ENCODE measurements at places on chromosomes 1 and 21.

DNA sequence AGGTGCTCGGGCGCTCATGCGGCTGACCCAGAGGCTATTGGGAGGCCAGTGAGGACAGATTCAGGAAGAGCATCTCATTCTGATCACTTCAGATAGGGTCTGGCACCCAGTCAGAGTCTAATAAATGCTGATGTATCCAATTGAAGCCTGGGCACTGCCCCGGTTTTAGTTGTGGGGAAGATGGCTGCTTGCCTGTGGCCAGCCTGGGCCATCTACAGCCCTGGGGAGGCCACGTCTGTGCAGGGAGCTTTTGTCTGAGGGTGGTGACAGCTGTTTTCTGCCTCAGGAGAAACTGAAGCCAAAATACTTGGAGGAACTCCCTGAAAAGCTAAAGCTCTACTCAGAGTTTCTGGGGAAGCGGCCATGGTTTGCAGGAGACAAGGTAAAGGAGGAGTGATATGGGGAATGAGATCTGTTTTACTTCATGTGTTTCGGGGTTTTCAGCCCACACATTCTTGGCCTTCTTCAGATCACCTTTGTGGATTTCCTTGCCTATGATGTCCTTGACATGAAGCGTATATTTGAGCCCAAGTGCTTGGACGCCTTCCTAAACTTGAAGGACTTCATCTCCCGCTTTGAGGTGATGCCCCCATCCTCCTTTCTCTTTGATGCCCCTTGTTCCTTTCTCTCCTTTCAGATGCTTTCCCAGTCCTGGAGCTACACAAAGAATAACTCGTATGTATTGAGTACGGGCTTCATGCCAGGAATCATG, 2.8 kb downstream of the GSTM5 start:
- no peak for DNase-seq

DNA sequence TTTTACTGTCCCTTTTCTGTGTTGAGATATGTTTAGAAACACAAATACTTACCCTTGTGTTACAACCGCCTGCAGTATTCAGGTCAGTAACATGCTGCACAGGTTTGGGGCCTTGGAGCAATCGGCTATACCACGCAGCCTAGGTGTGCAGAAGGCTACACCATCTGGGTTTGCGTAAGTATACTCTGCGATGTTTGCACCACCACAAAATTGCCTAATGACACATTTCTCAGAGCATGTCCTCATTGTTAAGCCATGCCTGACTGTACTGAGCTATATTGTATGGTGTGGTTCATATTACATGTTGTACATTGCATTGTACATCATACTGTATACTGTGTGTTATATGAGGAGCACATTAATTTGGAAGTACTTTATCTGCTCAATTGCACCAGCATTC, 247.4 kb downstream of the RHOU start:
- no peak for DNase-seq

- DNase-seq, result peak; percentile 45
Measured at GRCh38 chr1:207579436-207579799, 65.5 kb upstream of the CR1L start.

DNA sequence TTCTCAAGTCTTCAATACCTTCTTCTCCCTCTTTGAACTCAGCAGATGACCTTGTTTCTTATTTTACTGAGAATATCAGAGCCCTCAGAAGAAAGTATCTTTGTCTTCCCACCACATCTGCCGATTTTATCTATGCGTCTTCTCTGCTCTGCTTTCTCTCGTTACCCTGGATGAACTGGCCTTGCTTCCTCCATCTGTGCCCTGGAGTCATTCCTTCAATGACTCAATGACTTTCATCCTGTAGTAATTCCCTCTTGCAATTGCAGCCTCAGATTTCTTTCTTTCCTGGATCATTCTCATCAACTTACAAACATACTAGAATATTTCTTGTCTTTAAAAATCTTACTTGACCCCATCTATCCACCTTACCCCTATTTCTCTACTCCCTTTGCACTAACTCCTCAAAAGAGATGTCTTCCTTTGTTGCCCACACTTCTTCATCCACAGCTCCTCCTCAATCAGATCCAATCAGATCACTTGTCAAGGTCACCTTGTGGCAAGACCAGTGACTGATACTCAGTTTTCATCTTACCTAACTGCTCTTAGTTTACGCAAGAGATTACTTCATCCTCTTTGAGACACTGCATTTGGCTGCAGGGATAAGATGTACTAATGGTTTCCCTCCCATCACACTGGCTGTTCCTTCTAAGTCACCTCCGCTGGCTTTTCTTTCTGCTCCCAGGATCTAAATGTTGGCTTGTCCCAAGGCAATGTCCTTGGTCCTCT, 8.2 kb upstream of the TGFBR3 start:
- no peak for DNase-seq

DNA sequence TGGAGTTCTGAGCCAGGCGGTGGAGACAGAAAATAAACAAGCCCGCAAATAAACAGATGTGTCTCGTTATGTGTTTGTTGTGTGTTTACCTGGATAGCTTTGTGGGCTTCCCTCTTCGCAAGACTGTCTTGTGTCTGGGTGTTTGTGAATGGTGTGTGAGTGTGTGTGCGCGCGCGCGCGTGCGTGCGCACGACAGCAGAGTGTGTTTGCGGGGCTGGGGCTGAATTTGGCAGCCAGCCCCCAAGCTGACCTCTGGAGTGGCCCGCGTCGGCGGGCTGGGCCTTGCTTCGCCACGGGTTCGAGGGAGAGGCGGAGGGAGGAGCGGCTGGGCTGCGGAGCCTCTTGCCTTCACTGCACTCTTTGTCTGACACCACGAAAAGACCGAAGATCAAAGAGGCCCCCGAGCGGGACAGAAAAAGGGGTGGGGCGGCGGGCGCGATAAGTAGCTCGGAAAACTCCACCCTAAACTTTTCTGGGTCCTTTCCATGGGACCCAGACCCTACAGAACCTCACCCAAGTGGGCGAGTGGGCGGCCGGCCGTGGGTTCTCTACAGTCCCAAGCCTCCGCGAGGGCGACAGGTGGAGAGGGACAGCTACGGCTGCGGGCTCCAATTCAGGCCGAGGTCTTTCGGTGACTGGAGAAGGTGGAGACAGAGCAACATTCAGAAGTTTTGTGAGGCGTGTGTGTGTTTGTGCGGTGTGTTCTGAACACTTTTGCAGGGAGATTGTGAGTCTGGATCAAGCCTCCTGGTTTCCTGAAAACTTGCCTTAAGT, 14.5 kb downstream of the PAX7 start:
- DNase-seq, result no peak

DNA sequence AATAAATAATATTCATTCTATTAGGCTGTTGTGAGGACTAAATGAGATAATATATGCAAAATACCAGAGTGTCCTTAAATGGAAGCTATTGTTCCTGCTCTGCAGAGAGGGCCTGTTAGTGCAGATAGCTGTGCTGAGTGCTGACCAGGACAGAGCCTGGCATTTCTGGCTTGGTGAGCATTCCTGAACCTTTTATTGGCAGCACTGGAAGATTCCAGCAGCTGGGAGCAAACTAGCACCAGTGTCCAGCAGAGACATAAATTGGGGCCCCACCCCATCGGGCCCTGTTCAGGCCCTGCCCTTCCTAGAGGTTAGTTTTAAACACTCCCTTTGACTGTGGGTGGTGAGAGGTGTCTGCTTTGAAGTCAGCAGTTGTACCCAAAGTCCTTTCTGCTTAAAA, 85.9 kb upstream of the GADD45A start:
- no peak for DNase-seq

GRCh38 chr1:91725989-91726721, 159.8 kb downstream of the TGFBR3 start:
- DNase-seq, result no peak

- DNase-seq, result no peak
Measured at GRCh38 chr1:229271448-229272159, 693 bp downstream of the RAB4A start.

GRCh38 chr1:212752252-212752933, 39.2 kb downstream of the NSL1 start:
- DNase-seq, result no peak

DNA sequence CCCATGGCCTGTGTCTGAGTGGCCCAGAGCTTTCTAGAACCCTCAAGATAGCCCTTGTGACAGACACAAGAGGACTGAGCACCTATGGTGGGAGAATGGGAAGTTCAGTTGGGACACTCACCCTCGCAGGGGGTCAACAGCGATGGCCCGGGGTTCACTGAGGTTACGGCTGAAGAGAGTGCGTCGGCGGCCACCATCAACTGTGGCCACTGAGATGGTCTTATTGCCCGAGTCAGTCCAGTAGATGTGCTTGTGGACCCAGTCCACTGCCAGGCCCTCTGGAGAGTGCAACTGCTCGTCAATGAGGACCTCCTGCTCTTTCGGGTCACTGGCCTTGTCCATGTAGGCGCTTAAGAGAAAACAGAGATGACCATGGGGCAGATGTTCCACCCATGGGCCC, 25.7 kb upstream of the MAGOH start:
- no peak for DNase-seq

GRCh38 chr1:69835955-69836354, 268.2 kb downstream of the LRRC7 start:
- no peak for DNase-seq

- DNase-seq, result no peak
Measured at GRCh38 chr1:246471688-246472087, 35.4 kb downstream of the SMYD3 start.

DNA sequence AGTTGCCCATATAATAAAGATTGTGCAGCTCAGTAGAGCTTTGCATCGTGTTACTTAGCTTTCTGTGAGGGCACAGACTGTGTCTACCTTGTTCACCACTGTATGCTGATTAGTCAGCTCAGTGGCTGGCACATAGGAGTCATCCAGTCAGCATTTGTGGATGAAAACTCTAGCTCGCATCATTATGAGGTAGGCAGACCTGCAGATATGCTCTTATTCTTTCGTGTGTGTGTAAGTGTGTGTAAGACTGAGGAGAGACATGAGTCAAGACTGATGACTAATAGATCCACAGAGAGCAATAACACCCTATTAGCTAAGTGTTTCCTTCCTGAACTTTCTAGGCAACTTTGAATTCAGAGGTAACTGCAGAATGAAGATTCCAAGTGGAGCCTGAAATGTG, 17.1 kb downstream of the TTF2 start:
- no peak for DNase-seq

DNA sequence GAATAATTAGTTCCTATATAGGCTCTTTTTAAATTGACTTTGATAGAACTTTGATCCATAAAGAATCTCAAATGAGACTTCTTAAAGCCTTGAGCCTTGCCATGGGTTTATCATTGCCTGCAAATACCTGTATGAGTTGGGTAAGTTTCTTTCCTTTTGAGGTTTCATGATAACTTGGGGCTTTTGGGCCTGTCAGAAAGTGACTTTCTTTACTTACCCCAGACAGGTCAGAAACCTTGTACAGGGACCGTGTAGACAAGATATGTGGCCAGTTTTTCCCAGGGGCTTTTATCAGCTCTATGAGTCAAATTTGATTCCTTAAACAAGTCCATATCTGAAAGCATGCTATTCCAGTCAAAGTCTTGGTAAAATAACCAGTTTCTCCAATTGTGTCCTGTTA, 17.3 kb downstream of the KCTD3 start:
- DNase-seq, result no peak

GRCh38 chr1:8947127-8947691, 1.5 kb downstream of the CA6 start:
- DNase-seq, result no peak

DNA sequence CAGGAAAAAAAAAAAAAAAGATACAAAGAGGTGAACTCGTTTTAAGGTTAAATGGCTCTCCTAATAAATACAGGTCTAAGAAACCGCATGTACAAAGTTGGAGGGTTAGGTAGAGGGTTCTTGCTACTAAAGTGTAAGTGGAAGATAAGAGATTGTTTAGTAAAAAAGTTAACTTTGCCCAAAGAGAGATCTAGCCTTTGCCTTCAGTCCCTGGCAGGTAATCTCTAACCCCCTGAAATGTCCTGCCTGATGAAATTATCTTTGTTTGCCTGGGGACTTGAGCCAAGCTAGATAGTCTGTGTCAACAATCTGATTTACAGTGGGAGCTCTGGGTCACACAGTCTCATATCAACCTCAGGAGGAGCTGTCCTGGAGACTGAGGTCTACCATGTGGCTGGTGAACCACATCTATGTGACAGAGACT, 57.6 kb downstream of the TRIM33 start:
- DNase-seq, result no peak

GRCh38 chr1:38455829-38456530, 403.6 kb downstream of the RRAGC start:
- no peak for DNase-seq

- DNase-seq, result no peak
Measured at GRCh38 chr1:166630369-166630768, 208.9 kb upstream of the POGK start.

DNA sequence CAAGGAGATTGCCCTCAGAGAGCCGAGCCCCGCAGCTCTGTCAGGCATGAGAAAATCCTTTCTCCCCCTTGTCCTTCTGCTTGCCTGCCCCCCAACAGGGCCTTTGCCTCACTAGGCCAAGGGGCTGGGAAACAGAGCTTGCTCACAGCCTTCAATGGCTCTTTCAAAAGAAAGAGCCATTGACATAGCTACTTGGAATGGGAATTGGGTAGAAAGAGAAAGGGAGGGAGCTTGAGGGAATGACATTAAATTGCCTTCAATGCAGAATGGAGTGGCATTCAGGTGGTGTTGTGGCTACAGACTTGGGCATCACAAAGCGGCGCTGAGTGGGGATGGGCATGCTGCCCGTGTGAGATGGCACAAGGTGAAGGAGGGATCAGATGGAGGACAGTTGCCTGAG, 13.2 kb downstream of the SYT11 start:
- no peak for DNase-seq

- no peak for DNase-seq
Measured at GRCh38 chr1:241083285-241083684, 273.7 kb downstream of the RGS7 start.

GRCh38 chr1:165474196-165474595, 29.3 kb upstream of the RXRG start:
- DNase-seq, result no peak

DNA sequence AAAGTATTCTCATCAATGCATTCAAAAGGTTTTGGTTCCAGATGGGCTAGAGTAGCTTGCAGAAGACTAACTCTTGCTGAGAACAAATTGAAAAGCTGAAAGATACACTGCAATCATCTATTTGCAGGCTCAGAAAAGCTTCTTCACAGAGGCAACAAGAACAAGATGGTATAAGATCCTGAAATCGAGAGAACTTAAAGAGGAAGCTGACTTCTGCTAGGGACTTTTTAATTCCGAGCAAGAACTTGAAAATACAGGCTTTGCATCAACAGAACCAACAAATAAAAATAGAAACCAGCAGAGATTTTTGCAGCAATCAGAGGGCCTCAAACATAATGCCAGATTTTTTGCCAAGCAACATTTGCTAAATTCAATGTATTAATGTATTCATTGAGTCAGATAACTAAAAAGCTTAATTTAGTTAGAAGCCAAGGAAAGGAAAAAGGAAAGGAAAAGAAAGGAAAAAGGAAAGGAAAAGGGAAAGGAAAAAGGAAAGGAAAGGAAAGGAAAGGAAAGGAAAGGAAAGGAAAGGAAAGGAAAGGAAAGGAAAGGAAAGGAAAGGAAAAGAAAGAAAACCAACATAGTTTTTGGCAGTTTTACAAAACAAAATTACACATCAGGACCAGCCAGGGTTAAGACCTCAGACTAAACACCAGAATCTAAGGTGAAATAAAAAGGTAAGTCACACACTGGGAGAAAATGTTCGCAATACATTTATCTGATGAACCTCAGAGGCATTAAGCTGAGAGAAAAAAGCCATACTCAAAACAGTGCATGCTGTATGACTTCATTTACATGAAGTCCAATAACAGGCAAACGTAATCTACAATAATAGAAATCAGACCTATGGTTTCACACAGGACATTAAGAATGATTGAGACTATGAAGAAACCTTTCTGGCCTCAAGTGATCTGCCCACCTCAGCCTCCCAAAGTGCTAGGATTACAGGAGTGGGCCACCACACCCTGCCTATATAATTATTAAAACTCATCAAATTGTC, 42.6 kb downstream of the FAF1 start:
- DNase-seq, result no peak

All from COR-L47 (cell line).